Stimulated activated CD4-positive, alpha-beta T cell treated with anti-CD3 and anti-CD28 coated beads, Interleukin-1b, Interleukin-23, amount 100 ng/mL, for 24 hours (primary cell): ENCODE measurements at places on chromosomes 1 and 21.

- no peak for DNase-seq
These were observed 645.6 kb downstream of the PLA2G4A start for GRCh38 chr1:187474336-187474735.

- no peak for DNase-seq
These were observed 24.7 kb upstream of the LRRC47 start for GRCh38 chr1:3821004-3821403.

- DNase-seq: no peak
These were observed 5.2 kb upstream of the AHDC1 start for GRCh38 chr1:27609210-27609555.

- DNase-seq: peak; percentile 30
These were observed 220.0 kb downstream of the SETD4 start for GRCh38 chr21:35840197-35840799.

DNA sequence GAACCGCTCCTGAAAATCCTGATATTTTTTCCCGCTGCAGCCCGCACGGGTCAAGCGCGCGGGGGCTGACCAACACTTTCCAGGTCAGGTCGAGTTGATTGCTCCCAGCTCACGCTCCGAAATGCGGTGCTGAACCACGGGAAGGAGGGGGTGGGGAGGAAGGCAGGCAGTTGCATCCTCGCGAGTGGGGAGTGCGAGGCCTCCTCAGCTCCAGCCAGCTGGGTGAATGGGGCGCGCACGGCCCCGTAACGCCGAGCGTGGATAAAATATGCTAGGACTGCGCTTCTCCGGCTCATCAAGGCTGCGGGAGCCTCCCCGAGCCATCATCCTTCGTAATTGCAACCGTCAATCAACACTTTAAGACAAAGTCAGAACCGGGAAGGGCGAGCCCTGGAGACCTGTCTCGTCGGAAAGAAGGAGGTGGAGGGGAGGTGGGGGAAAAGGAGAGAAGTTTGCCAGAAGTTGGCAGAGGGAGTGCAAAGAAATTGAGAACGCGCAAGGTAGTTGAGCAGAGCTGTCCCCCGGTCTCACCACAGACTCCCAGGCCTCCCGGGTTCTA, 8.0 kb downstream of the NR5A2 start:
- no peak for DNase-seq

DNA sequence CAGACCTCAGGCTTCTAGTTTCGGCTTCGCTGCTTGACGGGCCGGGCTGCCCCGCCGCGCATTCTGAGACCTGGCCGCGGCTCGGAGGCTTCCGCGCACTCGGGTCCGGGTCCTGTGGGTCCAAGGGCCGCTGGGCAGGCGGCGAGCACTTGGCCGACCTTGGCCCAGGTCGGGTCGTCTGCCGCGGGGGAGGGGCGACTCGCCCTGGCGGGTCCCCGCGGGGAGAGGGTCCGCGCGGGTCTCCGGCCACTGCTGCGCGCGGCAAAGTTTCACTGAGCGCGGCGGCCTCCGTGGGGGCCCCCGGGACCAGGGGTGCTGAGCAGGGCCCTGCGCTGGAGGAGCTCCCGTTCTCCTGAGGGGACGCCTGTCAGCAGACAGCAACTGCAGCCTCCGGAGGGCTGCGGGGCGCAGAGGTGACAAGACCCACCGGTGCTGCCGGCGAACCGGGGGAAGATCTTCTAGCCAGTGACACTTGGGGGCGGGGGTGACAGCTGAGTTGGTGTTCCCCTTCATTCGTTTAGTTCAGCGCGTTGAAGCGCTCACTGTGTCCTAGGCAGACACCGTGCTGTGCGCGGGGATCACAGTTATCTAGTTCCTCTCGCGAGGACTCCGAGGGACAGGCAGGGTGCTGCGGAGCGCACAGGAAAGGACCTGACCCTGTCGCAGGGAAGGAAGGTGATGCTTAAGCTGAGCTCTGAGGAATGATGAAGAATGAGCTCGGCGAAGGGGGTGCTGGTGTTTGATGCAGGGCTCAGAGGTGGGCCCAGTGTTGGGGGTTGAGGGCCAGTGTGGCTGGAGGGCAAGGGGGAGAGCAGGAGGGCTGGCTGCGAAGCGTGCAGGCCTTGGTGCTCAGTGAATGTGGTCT, 725 bp downstream of the MTFR1L start:
- peak; percentile 28 for DNase-seq

GRCh38 chr1:85484716-85485115, 19.8 kb upstream of the DDAH1 start:
- no peak for DNase-seq
